Right hindlimb (tissue), 1 donor: ENCODE measurements at places on chromosomes 11 and 22.
A peak's percentile ranks its signal among the peaks of the same experiment; 100 is the strongest.

- DNase-seq, result no peak
Observed at GRCh38 chr11:122331079-122331478, 215.1 kb upstream of the BLID start.

DNA sequence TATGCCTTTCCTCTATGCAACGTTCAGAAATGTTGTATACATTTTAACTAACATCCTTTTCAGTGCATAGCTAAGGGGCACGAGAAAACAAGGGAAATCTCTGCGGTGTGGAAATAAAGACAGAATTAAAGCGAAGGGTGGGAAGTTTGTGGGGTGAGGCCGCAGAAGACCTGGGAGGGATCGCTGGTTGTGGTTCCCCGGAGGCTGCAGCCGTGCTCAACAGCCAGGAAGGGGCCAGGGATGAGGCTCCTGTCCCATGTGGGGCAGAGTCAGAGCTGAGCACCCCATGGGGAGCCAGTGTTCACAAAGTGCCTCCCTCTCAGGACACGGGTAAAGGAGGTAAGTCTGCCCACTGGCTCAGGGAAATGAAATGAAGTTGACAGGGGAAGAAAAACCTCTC is 67.5 kb downstream of the MYEOV start:
- DNase-seq, result no peak

GRCh38 chr11:67275606-67276409 is 9.5 kb downstream of the GRK2 start:
- peak; percentile 18 for DNase-seq

DNA sequence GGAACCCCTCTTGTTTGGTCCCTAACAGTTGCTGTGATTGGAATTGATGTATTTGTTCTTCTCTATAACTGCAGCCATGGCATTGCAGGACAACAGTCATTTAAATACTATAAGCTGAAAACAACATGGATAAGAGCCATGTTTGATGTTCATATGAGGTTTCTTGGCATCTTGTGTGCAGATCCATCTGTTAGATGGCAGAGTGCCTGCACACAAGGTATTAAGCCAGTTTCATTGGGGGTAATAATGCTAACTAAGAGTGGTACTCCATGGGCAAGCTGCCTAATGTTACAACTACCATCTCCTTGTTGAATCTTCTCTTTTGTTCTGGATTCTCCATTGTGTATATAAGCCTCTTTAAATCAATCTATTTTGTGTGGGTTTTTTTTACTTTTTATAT is 206.0 kb upstream of the CHORDC1 start:
- no peak for DNase-seq

DNA sequence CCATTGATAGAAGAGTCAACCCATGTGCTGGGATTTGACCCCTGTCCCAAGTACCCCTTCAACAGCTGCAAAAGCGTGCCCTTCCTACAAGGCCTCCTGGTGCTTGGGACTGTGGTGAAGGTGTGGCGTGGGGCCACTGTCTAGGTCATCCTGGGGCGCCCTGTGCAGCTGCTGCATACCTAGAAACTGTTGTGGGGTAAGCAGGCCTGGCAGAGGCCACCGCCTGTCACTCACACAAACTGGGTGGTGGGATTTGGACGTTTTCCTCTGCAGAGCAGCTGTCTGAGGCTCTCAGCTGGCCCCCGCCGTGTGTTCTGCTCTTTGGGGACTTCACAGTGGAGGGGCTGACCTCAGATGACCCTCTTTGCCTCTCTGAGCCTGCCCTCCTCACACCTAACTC is 69.7 kb downstream of the SCN3B start:
- no peak for DNase-seq

GRCh38 chr11:41134971-41135370 is 324.5 kb downstream of the LRRC4C start:
- DNase-seq, result no peak

DNA sequence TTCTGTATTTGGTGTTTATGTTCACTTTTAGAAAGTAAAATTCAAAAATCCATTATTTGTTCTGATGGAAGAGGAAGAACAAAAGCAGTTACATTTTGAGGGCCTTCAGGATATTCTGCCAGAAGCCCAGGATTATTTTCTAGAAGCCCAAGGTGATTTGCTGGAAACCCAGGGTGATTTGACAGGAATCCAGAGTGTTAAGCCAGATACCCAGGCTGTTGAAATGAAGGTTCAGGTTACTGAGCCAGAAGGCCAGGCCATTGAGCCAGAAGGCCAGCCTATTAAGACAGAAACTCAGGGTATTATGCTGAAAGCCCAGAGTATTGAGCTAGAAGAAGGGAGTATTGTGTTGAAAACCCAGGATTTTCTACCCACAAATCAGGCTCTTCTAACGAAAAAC is 33.1 kb downstream of the CCDC15 start:
- no peak for DNase-seq

DNA sequence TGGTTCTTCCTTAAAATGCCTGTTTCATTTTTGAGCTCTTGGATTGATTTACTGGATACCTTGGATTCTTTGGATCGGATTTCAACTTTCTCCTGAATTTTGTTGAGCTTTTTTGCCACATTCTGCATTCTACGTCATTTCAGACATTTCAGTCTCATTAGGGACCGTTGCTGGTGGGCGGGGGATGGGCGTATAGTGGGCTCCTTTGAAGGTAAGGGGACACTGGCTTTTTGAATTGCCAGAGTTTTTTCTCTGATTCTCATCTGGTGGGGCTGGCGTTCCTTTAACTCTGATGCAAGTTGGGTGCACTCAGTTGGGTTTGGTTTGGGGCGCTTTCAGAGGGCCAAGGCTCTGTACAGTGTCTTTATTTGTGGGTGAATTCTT is 216.5 kb downstream of the DYNC2H1 start:
- no peak for DNase-seq

- no peak for DNase-seq
Observed at GRCh38 chr22:45926433-45926832, 50.5 kb downstream of the WNT7B start.

DNA sequence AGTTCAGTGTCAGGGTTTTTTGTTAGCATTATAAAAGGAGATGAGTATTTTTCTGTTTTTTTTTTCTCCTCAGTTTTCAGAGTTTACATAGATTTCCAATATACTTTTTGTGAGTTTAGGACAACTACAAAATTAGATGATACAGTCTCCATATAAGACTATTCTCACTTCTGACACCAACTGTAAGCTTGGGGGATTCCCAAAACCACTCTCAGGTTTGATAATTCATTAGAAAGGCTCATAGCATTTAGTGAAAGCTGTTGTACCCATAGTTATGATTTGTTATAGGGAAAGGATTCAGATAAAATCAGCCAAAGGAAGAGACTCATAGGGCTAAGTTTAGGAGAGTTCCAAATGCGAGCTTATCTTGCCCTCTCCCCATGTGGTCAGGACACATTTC is 24.1 kb downstream of the CUL5 start:
- no peak for DNase-seq

- DNase-seq, result peak; percentile 93
Observed at GRCh38 chr22:29306175-29306834, at the start of gene GAS2L1. TSS of gene GAS2L1 (plus strand) at chr22:29306650. CDS start at chr22:29308106, 1,456 bp downstream.

DNA sequence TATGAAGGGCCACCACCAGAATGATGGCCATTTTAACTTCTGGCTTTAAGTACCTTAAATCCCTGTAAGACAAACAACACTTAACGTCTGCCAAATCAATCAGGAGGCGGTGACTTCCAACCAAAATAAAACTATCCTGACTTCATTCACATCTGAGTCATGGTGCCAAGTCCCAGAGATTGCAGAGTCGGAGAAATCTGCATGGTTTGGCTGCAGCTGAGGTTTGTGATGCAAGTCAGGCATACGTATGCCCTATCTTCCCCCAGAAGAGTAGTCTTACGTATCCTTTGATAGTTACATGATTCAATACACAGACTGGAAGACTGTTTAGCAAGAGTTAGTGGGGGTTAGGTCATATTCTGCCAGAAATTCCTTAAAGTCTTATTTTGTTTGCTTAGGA is 1.7 kb upstream of the GAB2 start:
- DNase-seq, result peak; percentile 51

DNA sequence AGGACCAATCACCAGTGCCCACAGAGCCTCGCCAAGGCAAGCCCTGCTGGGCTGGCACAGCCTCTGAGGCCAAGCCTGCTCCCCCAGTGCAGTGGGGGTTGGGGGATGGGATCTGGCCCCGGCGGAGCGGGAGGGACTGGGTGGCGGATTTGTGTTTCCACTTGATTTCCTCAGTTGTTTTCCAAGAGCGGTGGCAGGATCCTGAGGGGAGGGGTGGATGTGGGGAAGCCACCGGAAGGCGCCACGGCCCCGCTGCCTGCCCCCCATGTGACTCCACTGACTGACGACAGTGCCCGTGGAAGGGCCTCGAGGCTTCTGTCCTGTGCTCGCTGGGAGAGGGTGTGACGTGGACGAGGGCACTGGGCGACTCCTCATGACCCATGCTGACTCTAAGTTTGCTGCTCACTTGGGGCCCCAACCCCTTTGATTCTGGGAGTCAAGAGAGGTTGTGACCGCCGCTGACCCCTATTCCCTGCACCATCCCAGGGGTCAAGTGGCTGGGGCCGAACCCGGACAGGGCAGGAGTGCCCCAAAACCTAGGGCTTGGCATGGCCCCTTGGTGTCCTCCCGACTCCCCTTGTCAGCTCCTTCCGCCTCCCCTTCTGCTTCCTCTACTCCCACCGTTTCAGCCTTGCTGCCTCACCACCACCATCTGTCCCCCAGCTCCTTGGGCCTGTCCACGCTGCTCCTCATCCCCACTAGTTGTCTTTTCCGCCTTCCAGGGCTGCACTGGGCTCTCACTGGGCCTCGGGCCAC is 23.5 kb upstream of the PICK1 start:
- DNase-seq, result no peak

DNA sequence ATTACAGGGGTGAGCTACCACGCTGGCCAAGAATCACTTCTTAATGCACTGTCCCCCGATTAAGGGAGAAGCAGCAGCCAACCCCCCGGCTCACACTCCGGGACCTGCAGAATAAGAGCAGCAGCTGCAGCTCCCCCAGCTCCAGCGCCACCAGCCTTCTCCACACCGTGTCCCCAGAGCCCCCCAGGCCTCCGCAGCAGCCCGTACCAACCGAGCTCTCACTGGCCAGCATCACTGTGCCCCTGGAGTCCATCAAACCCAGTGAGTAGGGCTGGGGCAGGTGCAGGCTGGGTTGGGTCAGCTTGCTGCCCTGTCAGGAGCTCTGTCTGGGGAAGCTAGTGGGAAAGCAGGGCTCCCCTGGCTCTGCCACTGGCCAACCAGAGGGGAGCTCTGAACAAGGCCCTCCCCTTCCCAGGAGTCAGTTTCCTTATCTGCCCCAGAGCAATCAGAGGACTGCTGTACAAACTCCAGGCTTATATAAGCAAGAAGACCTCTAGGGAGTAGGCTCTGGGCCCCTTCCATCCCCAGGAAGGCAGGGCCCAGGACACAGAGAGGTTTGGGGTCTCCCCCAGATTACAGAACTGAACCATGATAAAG is 8.5 kb upstream of the SH3BP1 start:
- no peak for DNase-seq

GRCh38 chr11:64356498-64357411 is 2.2 kb upstream of the RPS6KA4 start:
- no peak for DNase-seq

DNA sequence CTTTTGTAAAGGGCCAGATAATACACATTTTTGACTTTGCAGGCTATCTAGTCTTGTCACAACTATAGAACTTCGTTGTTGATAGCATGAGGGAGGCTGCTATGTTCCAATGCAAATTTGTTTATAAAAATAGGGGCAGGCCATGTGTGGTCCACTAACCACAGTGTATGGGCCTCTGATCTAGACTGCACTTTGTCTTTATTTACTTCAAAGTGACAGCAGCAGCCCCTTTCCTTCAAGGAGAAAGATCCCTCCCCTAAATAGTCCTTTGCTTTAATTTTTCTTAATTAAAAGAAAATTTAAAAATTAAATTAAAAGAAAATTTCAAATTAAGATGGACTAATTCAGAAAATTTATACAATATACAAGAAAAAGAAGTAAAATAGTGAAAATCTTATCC is 49.5 kb upstream of the OR9Q1 start:
- no peak for DNase-seq

GRCh38 chr11:123729602-123730001 is 11.9 kb downstream of the ZNF202 start:
- no peak for DNase-seq

- no peak for DNase-seq
Observed at GRCh38 chr11:19628018-19628417, 84.6 kb upstream of the NAV2 start.

DNA sequence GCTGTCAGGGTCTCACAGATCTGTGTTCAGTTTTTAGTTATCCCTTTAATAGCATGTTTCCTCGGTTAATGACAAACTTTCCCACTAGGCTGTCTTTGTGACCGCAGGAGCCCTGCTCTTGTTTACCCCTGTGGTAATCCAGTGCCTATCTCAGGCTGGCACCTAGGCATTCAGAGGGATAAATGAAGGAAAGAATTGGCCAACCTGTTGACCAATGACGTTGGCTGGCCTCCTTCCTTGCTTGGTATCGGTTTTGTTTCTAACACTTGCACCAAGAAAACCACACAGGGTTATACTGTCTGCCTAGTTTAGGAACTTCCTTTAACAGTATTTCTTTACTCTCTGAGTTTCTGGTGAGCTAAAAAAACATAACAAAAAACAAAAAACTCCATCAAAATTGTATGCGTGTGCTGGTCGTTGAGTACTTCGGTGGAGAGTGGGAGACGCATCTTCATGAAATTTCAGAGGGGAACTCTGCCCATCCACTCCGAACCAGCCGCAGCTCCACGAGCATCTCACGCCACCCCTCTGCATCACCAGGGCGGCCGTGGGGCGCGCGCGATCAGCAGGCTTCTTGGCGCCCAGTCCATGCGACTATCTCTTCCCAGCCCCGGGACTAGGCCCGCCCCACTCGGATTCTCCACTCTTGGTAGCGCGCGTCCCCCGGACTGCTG is 563 bp upstream of the ENDOD1 start:
- DNase-seq, result no peak

DNA sequence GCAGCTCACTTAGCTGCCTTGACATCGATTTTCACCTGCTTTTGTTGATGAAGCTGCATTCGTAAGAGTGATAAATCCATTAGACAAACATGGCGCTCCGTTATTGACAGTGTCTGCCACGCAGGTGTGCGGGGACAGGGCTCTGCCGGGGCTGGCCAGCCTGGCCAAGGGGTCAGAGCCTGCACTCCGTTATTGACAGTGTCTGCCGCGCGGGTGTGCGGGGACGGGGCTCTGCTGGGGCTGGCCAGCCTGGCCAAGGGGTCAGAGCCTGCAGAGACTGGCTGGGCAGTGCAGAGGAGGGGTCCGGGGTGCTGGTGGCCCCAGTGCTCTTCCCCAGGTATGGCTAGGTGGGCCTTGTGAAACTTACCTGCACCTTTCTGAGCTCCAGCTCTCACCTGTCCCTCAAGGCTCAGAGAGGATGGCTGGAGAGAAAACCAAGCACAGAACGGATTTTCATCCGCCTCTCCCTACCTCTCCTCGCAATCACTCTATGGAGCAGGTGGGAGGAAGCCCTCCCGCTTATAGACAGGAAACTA is 101.6 kb upstream of the B3GAT1 start:
- DNase-seq, result no peak

- DNase-seq, result no peak
Observed at GRCh38 chr22:49790912-49791311, 36.8 kb downstream of the BRD1 start.

- no peak for DNase-seq
Observed at GRCh38 chr11:94153320-94153719, 24.7 kb downstream of the PANX1 start.

- no peak for DNase-seq
Observed at GRCh38 chr11:131704682-131705081, 334.3 kb downstream of the NTM start.
